Inflammatory macrophage treated with lipopolysaccharide for 4 hours (primary cell): ENCODE measurements at places on chromosomes 5 and 9.

DNA sequence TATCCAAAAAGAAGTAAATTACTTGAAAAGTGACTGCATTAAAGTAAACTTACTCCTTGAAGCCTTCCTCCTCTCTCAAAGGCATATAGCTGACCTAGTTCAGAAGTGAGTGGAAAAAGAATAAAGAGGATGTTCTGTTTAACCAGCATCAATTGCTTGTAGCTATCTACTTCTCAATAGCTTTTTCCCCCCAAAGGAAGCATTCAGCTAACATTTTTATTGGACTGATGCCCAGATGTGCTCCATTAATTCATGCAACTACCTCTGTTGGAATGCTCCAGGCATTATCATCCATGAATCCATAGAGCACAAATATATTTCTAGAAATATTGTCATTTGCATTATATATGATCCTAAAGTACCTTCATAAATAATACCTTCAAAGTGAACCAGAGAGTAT is 132.8 kb downstream of the RASEF start:
- no peak for DNase-seq

DNA sequence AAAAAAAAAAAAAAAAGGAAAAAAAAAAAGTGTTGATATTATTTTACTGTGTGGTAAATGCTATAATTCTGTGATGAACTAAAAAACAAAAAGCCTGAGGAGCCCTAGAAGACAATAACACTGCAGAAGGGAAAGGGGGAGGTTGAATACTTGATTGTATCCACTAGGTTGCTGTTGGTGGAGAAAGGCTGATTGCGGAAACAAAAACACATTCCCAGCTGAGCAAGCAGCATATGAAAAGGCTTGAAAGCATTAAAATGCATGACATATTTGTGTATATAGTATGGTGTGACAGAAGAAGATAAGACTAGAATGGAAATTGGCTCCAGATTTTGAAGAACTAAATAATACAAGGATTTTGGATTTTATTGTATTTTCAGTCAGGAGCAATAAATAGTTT is 8.9 kb downstream of the RABGAP1 start:
- DNase-seq, result no peak

- DNase-seq, result no peak
Measured at GRCh38 chr5:122175091-122175490, 45.7 kb downstream of the ZNF474 start.

DNA sequence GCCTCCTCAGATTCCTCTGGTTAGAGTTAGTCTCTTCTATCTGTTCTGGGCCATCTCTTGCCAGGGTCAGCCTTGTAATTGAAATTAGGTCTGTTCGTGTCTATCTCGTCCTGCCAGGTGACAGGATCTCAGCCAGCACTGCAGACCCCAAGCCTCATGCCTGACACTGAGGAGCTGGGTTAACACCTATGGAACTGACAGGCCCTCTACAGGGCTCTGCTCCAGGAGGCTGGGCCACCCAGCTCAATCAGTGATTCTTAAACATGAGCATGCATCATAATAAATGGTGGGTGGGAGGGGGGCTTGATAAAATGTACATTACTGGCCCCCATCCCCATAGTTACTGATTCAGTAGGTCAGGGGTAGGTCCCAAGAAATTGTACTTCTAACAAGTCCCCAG is 103.4 kb downstream of the PSD2 start:
- no peak for DNase-seq

GRCh38 chr5:90355635-90356034 is 53.9 kb downstream of the CETN3 start:
- no peak for DNase-seq

GRCh38 chr5:134328619-134329018 is 38.4 kb downstream of the CDKL3 start:
- DNase-seq, result no peak

GRCh38 chr5:95048628-95049027 is 236.3 kb downstream of the MCTP1 start:
- peak; percentile 64 for DNase-seq
